Testis (tissue), 5 donors: ENCODE measurements at places on chromosomes 7 and 10.

GRCh38 chr10:71080381-71081228 lies 131.8 kb upstream of the UNC5B start:
- DNase-seq = peak; percentile 8

DNA sequence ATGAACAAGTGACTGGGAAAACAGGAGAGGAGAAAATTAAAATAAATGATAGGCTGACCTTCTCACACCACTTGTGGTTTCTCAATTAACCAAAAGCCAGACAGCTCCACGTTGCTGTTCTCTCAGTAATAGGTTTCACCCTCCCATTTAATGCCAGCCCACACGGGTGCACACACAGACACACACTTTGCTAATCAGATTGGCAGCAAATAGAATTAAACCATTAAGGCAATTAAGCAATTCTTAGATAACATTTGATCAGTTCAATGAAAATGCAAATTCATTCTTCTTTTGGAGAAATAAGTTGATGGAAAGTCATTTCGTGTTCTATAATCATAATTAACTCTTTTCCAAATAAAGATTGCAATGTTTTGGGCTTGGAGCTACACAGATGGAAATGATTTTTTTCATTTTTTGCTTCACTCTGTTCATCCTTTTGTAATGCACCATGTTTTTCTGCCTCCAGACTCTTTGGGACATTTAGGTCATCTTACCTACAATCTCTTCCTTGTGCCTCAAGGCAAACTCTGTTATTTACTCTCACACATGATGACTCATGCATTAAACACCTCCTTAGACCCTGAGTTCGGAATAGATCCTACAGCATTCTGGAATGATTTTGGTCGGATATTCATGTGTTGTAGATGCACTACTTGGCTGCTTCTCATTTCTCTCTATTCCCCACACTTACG lies 700.7 kb downstream of the AUTS2 start:
- no peak for DNase-seq

DNA sequence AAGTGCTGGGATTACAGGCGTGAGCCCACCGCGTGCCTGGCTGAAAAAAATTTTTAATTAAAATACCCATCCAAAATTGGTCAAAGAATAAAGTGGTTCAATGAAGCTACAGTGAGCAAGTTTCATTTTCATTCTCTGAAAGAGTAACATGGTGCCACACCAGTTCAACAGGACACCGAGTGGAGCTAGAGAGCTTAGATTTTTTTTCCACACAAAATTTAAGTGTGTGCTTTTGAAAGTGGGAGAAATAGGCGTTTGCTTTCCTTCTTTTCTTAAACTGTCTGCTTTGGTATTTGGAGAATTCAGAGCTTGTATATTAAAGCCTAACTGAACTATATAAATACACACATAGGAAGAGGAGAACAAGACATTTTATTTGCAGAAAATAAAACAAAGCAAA lies 43.4 kb downstream of the BPGM start:
- DNase-seq = no peak

- no peak for DNase-seq
Measured at GRCh38 chr10:133058331-133059092, 29.2 kb upstream of the ADGRA1 start.

DNA sequence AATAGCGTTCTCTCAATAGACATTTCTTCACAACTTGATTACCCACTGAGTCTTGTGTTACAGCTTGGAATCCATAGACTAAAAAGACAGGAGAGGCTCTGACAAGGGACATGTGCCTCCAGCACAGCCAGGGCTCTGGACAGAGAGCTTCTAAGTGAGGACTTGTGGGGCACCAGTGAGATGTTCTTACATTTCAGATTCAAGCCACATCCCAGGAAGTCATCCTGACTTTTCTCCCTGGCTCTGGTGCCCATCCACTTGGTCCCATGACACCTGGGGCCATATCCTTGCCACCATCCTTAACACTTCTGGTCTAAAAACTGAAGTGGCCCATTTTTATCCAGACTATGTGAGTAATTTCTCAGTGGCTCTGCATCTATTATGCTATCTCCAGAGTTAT lies 440.1 kb downstream of the TCERG1L start:
- DNase-seq = no peak

GRCh38 chr7:47186316-47186715 lies 395.6 kb downstream of the TNS3 start:
- no peak for DNase-seq

- no peak for DNase-seq
Measured at GRCh38 chr10:9296190-9296589, 1241.7 kb downstream of the GATA3 start.

- DNase-seq = no peak
Measured at GRCh38 chr10:110708776-110709443, 64.8 kb downstream of the RBM20 start.

- no peak for DNase-seq
Measured at GRCh38 chr7:142450206-142450605, 192.3 kb upstream of the PRSS58 start.

DNA sequence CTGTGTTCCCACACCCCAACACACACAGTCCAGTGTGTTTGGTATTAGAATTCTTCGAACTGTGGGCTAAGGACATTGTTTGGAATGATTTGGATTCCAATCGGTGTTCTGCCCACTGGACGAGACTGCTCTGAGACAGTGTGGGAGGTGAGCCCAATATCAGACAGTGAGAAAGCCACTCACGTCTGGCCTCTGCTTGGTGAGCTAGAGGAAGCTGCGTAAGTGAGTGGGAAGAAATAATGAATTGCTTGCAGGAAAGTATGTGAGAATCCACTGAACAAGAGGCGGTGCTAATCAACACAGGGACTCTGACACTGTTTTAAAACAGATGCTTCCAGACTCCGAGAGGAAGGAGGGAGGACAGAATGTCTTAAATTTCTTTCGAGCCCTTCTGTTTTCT lies 675.0 kb upstream of the ANKRD30A start:
- peak; percentile 20 for DNase-seq

DNA sequence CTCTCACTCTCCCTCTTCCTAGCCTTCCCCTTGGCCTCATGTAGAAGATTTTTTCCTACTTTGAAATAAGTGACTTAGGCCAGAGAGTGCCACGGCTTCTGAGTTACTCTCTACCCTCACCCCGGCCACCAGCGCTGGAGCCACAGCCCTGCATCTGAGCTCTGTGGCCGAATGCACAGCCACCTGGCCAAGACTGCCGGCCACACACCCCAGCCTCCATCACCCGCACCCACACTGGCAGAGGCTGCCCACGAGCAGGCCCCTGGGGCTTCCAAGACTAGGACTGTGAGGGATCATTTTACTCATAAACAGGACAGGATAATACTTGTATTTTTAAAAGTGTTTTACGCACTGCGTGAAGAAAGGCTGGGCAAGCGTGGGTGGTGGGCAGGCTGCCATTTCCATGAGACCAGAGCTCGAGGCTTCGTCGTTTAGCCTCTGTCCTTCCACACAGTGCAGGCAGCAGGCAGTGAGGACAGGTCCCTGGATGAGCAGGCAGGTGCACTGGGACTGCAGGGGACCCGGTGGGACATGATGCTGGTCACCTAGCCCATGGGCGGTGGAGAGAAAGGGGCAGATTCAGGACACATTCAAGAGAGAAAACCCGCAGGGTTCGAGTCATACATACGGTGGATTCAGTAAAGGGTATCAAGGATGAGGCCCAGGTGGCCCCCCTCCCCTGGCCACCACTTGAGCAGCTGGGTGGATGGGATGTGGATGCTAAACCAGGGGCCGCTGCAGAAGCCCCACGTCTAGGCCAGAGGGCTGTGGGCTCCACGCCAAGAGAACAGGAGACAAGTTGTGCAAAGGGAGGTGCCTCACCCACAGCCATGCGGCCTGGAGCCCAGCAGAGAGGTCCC lies 35.5 kb upstream of the RNF32 start:
- no peak for DNase-seq

GRCh38 chr10:65993451-65993850 lies 932.4 kb upstream of the LRRTM3 start:
- DNase-seq = no peak
